ENCODE measurements at places on chromosomes 13 and 19. TPM values are rescaled to one million over a fixed set of nuclear protein-coding genes. Genes with fewer than 3 reads are reported as not detected.

- DNase-seq: no peak
These were observed 7.0 kb downstream of the MOB3A start for GRCh38 chr19:2089001-2089711.

- DNase-seq: no peak
These were observed 7.9 kb downstream of the VASP start for GRCh38 chr19:45515081-45515624.

ALDH16A1 gene
- total RNA-seq: 21.8 TPM

MPND gene
- 6.6 TPM for total RNA-seq
